CD8-positive, alpha-beta memory T cell (primary cell): ENCODE measurements at places on chromosomes 6 and 20.

DNA sequence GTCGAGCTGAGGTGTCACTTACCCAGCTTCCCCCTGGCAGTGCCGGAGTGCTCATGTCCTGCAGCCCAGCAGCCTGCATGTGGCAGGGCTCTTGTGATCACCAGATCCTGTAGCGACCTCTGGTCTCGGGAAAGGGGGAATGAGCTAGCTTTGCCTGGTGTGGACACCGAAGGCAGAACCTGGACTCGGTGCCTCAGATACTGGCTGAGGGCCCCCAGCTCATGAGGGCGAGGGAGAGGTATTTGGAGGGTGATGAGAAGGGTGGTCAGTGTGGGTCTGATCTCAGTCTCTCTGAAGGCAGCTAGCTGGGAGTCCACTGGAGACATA is 26.3 kb downstream of the SUN5 start:
- no peak for DNase-seq

- DNase-seq = no peak
Measured at GRCh38 chr6:122712093-122712447, 67.4 kb upstream of the FABP7 start.

- DNase-seq = no peak
Measured at GRCh38 chr6:71544028-71544427, 255.4 kb downstream of the OGFRL1 start.

DNA sequence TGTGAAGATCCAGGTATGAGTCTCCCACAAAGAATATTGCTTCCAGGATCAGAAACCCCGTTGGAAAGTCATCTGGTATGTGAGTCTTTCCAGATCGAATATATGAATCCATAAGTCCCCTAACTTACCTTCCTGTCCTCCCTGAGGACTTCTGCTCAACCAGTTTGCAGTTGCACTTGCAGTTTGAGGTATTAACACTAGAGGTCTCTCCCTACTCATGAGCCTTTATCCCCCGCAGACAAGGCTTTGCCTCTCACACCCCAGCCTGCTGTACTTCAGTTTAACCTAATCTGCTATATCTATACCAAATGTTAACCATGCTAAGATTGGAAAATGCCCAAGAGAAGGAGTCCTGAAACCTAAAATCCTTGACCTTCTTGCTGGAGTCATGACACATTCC is 135.3 kb upstream of the DEFB112 start:
- no peak for DNase-seq

GRCh38 chr6:17416806-17417205 is 23.4 kb downstream of the CAP2 start:
- no peak for DNase-seq

DNA sequence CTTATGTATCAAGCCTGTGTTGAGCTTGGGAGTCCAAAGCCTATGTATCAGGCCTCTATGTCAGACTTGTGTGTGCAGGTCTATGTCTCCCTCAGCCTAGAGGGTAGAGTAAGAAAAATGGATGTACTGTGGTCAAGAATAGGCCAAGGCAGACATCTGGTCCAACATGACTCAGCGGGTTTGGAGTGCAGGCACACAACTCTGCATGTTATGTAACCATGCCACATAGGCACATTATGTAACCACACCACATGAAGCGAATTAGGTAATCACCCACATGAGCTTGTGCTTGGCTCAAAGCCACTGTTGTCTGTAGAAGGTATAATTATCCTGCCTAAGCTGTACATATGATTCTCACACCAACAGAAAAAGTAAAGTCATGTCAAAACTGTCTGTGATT is 1190.5 kb upstream of the EYS start:
- no peak for DNase-seq

GRCh38 chr6:144379356-144379755 is 94.2 kb downstream of the UTRN start:
- no peak for DNase-seq

GRCh38 chr20:38221119-38221589 is 39.4 kb downstream of the KIAA1755 start:
- DNase-seq = peak; percentile 42

DNA sequence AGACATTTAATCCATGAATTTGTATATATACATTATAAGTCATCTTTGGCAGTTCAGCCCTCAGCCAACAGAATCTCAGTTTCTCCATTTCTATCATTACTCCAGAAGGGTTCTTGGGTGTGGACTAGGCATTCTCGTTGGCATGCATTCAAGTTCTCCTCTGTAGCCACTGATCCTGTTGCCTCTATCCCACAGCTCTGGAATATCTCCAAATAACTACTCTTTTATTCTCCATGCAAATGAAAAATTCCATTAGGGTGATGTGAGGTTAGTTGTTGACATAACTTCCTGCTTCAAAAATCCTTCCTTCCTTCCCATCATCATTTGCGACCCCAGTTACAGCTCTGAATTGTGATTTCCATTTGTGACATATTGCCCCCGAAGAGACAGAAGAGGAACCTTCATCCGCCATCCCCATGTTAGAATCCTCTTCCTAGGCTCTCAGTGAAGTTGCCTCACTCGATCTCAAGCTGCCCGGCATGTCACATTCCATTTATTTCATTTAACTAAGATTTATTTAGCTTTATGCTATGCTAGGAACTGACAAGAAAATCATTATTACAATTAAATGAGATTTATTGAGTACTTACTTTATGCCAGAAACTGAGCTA is 93.7 kb upstream of the EDN1 start:
- DNase-seq = no peak

DNA sequence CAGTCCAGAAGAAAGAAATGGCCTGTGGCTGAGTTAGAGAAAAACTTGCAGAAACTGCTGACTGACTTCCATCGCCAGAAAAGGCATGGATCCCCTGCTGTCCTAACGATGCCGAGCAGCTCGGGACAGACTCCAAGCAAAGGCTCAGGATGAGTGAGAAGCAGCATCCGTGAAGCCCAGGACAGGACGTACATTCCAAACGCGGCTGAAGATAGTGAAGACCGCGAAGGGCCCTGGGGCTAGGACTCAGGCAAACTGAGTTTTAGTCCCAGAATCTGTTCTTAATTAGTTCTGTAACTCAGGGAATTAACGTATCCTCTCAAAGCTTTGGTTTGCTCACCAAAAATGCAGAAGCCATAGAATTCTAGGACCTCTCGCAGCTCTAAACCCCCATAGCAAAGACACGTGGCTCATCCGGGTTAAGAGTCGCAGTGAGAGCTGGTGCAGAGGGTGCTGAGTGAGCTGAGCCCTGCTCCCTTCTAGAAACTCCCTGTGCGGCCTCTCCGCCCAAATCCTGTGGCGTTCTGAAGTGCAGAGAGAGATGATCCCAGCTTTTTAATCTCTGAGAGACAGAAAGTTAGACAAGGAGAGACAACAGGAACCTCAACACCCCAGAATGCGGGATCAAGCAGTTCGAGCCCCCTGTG is 132.9 kb upstream of the THBS2 start:
- no peak for DNase-seq

DNA sequence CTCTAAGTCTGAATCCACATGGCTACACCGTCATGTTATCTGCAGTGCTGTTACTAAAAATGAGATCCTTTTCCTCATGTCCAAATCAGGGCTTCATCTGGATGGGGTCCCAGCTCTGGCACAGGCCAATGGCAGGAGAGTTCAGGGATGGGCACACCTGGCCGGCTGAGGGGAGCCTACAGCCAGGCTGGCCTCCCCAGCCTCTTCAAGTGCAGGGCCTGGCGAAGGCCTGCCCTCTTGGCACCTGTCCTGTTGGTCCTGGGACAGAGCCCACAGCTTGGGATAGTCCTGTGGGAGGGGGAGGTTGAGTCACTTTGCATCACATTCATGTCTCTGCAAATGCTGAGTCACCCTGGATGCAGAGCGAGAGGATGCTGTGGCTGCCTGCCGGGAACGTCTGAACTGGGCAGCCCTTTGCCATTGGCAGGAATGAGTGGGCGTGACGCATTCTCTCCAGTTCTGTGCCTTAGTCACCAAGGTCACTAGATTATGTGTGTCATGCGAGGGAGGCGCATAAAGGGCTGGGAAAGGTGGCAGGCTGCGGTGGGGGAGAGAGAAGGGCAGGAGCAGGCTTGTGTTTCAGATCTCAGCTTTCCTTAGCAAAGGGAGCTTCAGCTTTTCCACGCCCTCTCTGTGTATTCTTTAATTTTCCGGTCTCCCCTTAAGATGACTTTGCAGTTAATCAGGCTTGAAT is 223.2 kb upstream of the ECI2 start:
- DNase-seq = no peak

GRCh38 chr6:135993361-135993760 is 141.9 kb downstream of the PDE7B start:
- no peak for DNase-seq

DNA sequence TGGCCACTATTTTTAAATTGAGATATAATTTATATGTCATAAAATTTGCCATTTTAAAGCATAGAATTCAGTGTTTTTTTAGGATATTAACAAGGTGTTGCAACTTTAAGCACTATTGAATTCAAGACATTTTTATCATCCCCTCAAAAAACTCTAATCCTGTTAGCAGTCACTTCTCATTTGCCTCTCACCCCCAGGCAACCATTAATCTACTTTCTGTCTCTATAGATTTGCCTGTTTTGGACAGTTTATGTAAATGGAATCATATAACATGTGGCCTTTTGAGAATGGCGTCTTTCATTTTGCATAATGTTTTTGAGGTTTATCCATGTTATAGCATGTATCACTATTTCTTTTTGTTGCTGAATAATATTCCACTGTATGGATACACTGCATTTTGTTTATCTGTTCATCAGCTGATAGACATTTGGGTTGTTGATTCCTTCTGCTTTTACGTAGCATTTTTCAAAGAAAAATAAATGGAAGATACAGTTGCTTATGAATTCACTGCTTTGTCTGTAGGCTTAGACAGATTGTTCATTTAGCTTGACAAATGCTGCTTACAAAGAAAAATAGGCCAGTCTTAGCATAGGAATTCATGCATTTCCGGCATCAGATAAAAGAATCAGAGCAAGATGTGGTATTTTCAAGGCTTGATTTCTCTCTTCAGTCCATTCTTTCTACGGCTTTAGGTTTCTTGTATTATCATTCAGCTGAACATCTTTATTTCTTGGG is 52.9 kb downstream of the STK4 start:
- DNase-seq = no peak

DNA sequence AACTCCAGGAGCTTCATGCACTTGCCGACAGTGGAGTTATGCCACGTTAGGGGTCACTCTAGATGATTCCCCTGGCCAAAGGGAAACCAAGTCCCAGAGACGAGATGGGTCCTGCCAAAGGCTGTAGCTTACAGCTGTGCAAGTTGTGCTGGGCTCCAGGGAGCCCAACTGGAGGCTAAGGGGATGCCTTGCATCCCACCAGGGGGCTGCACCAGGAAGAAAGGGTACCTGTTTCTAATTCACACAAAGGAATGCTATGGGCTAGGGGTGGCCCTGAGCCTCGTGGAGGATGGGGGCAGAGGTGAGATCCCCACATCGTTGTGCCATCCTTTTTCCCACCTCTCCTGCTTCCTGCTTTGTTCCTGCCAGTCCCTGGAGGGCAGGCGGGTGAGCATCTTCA is 23.7 kb upstream of the SCRT2 start:
- no peak for DNase-seq

GRCh38 chr20:3452136-3452535 is 18.7 kb upstream of the ATRN start:
- DNase-seq = no peak

DNA sequence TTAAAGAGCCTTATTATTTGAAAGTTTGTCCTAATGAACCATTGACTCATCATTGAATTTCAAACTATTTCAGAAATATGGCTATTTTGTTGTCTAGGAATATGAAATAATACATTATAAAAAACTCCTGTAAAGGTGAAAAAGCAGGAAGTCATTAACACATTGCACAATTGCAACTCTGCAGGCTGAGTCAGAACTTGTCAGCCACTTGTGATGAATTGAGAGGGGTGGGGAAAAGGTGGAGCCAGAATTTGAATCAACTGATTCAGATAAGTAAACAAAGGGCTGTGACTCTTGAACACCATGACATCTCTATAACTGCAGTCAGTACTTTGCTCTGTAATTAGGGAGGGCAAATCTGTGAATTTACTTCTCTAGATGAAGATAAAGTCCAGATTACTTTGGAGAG is 6.0 kb downstream of the C6orf141 start:
- DNase-seq = no peak

DNA sequence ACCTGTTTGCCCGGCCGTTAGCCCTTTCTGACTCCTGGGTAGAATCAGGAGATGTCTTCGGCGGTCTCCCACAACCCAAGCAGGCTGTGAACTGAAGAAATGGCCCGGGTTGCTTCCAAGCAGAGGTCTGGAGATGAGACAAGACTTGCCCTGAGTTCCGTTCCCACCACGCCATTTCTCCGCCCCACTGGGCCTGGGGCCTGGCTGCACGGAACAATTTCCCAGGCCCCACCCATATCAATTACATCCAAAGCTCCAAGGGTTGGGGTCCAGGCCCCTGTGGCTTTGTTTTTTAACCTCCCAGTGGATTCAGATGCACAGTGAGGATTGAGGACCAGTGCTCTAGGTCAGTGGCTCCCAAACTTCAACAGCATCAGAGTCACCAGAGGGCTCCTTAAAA is 214.5 kb upstream of the ARID1B start:
- no peak for DNase-seq

- DNase-seq = no peak
Measured at GRCh38 chr6:7171119-7171518, 63.4 kb downstream of the RREB1 start.

DNA sequence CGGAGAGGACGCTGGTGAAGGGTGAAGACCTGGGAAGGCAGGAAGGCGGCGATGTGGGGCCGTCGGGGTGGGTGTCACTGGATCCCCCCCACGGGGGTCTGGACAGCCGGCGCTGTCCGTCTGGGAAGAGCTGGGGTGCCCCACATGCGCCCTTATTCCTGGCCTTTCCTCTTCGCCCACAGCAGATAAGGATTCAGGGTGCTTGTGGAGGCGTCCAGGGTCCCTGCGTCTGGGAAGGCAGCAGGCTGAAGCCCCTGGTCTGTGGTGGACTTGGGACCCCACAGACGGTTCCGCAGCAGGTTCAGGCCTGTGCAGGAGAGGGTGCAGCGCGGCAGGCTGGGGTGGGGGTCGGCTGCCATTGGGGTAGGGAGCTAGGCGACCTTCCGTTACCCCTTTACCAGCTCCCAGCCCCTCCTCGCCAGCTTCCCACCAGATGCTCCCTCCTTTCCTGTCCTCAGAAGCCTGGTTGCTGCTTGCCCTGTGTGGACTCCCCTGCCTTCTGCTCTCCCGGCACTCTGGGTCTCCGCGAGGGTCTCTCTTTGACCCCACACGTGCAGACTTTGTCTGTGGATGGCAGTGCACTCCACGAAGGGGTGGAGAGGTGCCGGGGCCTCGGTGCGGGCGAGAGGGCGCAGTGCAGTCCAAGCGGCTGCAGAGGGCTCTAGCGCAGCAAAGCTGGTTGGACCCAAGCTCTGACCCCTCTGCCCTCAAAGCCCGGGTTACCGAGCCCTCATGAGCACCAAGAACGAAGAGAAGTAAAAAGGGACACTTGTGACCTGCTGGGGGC is 2.1 kb upstream of the GATA5 start:
- DNase-seq = no peak

- no peak for DNase-seq
Measured at GRCh38 chr6:75089151-75089897, 116.5 kb downstream of the COL12A1 start.

DNA sequence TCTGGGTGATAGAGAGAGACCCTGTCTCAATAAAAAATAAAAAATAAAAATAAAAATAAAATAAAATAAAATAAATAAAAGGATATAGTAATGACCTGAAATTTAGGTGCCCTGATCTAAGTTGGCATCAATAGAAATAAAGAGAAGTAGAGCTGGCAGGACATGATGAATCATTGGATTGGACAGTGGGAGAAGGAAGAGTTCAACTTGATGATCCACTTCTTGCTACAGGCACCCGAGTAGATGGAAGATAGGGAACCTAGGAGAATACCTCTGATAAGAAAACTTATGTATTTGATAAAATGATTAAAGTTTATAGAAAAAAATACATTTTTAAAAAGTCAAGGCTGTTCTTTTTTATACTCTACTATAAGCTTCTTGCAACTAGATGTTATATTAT is 79.0 kb downstream of the ADTRP start:
- no peak for DNase-seq
